ENCODE measurements at places on chromosomes 7 and 10.

- no peak for DNase-seq
Measured at GRCh38 chr10:123997486-123998196, 95.8 kb downstream of the CHST15 start.

- DNase-seq, result no peak
Measured at GRCh38 chr10:122796796-122797195, 48.9 kb downstream of the CUZD1 start.

GRCh38 chr10:122864901-122865300 is 14.5 kb downstream of the FAM24B start:
- no peak for DNase-seq

GRCh38 chr7:30330134-30331111 is 46.0 kb downstream of the ZNRF2 start:
- DNase-seq, result no peak

DNA sequence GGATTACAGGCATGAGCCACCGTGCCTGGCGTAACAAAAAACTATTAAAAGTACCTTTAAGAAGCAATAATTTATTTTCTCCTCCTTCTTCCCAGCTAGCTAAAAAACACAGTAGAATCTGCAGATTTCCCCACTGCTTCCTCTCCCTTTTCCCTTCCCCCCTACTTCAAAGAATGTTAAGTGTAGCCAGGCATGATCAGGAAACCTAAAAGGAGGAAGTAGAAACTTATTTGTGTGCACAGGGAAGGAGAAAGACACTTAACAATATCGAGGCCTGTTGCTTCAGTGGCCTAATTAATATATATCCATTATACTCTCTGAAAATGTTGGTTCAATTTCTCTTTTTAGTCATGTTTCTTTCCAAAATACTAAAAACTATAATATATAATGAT is 127.7 kb downstream of the NRBF2 start:
- DNase-seq, result no peak

GRCh38 chr10:114284346-114285071 is 45.5 kb downstream of the VWA2 start:
- DNase-seq, result no peak

DNA sequence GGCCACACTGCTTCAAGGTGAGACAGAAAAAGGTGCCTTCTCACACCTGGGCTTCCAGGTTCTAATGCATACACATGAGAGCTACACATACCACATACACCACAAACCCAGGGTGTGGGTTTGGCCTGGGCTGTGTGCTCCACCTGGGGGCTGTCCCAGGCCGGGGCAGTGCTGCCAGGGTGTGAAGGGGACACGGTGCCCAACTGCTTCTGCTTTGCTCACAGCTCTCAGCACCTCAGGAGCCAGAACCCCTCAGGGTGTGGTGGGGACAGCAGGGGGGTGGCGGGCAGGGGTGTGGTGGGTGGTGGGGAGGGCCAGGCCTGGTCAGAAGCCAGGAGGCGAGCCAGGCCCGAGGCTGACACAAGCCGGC is 51.1 kb downstream of the TMEM209 start:
- no peak for DNase-seq

DNA sequence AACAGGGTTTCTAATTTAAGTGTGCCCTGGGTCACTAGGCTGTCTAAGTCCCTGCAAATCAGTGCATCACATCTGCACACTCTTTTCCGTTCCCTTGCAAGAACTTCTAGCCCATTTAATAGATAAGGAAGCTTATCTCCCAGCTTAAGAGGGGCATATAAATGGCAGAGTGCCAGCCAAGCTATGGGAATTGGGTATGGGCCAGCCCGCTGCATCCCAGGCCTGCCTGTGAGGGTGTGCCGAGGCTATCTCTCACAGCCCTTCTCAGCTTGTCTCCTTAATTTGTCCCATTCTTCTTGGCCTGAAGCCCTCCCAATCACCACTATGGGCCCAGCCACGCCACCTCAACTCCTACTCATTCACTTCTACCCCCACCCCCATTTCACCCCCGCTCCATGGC is 14.7 kb downstream of the AQP1 start:
- no peak for DNase-seq

DNA sequence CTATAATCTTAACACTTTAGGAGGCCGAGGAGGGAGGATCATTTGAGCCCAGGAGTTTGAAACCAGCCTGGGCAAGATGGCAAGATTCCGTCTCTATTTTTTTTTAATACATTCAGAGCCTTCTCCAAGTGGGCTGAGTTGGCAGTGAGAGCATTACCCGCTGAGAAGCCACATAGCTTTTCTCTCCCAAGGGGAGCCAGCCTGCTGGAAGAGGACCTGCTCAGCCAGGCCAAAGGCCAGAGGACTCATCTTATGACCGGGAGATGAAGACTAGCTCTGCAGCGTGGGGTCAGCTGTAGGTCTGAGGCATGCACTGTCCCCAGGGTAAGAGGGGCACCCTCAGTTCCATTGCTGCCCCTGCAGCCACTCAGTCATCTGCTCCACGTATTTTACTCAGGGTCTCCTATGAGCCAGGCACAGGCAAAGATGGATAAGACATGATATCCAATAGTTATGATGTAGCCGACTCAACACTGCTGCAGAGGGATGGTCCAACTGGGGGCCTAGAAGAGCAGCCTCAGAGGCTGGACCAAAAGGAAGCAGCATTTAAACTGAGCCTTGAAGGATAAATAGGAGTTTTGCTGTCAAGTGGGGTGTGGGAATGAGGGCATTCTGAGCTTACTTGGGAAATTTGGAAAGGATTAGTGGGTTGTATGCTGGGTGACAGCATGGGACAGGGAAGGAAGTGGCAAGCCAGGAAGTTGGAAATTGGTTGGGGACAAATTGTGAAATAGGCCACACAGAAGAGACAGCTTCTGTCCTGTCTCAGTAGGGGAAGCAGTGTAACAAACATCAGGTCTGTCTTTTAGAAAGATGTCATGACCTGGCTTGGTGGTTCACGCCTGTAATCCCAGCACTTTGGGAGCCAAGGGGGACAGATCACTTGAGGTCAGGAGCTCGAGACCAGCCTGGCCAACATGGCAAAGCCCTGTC is 1.6 kb upstream of the MARVELD1 start:
- no peak for DNase-seq

DNA sequence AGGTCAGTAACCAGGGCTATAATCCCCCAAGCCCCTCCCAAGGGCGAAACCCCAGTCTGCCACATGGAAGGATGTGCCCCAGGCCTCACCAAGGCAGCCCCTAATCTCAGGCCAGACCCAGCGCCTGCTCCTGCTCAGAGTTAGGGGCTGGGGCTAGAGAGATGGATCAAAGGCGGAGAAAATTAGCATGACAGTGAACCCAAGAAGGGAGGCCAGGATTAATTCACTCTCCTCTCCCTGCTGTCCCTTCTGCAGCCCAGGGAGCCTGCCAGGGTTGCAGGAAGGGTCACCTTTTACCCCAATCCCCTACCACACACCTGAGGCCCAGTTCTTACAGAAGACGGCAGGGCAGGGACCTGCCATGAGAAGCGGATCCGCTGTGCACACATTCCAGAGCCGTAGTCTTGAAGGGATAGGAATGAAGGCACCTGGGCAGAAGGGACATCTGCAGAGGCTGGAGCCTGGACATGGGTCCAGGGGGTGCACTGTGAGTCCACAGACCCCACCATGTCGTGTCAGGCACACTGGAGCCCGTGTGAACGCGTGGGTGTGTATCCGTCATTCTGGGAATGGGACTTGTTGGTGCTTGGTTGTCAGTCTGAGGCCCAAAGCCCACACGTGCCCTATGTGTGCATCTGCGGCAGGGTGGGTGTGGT is 11.9 kb upstream of the ZMIZ1 start:
- DNase-seq, result no peak
